NCI-H1694 (cell line): ENCODE measurements at places on chromosomes 16 and 17.

DNA sequence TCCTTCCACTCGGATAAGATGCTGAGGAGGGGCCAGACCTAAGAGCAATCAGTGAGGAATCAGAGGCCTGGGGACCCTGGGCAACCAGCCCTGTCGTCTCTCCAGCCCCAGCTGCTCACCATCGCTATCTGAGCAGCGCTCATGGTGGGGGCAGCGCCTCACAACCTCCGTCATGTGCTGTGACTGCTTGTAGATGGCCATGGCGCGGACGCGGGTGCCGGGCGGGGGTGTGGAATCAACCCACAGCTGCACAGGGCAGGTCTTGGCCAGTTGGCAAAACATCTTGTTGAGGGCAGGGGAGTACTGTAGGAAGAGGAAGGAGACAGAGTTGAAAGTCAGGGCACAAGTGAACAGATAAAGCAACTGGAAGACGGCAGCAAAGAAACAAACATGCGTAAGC, 12.4 kb downstream of the TP53 start:
- no peak for DNase-seq

- DNase-seq, result no peak
Measured at GRCh38 chr16:88759245-88759975, 25.6 kb downstream of the PIEZO1 start.

GRCh38 chr16:1019231-1020090, 37.9 kb downstream of the SOX8 start:
- no peak for DNase-seq

GRCh38 chr17:6162892-6163291, 92.7 kb downstream of the WSCD1 start:
- no peak for DNase-seq

- no peak for DNase-seq
Measured at GRCh38 chr16:61763991-61764390, 272.2 kb downstream of the CDH8 start.

DNA sequence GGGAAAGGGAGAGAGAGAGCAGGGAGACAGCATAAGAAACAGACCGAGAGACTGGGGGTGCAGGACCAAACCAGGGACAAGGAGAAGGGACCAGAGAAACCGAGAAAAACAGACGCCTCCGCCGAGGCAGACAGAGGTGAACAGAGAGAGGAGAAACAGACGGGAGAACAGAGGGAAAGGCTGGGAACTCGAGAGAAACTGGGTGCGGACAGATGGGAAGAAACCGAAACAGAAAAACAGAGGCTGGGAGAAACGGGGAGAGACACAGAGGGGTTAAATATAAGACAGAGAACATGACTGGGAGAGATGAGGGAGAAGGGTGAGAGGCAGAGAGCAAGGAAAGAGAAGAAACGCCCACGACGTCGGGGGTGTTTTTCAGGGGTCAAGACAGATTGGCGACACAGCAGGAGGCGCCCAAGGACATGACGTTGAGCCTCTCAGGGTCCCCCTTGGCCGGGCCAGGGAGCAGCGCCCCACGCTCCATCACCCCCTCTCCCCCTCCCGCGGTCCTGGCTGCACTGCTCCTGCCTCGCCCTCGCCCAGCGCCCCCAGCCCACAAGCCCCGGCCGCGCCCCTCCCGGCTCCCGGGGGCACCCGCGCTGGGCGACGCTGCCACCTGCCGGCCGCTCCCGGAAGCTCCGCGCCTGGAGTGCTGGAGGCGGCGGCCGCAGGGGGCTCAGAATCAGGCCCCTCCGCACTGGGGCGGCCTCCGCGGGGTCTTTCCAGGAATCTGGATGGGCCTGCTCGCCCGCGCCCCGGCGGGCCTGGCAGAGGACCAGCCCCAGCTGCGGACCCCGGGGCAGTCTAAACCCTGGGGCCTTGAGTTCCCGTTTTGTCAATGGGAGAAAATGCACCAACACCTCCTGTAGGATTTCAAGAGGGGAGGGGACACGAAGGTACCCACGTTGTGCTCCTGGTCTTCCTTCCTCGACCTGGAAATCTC, 1.3 kb upstream of the TMEM92 start:
- peak; percentile 37 for DNase-seq

DNA sequence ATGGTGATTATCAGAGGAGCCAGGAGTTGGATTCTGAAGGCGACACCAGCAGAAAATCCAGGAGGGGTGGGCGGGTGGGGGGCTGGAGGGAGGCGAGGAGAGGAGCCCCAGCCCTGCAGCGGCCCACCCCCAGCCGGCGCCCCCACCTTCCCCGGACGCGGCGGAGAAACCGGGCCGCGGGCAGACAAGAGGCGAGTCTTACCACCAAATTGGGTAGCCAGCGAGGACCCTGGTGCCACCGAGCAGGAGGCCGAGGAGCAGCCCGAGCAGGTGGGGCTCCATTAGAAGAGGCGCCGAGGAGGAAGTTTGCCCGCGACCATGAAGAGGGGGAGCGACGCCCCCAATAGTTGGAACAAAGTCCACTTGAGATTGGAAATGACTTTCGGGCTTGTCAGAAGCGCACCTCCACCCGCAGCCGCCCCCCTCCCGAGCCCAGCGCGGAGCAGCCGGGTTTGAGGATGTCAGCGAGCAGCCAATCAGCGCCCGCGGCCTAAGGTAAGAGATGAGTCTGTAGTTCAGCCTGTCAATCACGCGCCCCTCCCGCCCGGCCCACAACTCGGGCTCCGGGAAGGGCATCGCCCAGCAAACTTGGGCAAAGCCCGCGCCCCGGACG, at the start of gene WNT3:
Gene WNT3, minus strand, starts transcription at position 377 of the 613 bp plus-strand sequence. Its CDS starts 95 bp downstream, at position 282.
- DNase-seq, result peak; percentile 14

DNA sequence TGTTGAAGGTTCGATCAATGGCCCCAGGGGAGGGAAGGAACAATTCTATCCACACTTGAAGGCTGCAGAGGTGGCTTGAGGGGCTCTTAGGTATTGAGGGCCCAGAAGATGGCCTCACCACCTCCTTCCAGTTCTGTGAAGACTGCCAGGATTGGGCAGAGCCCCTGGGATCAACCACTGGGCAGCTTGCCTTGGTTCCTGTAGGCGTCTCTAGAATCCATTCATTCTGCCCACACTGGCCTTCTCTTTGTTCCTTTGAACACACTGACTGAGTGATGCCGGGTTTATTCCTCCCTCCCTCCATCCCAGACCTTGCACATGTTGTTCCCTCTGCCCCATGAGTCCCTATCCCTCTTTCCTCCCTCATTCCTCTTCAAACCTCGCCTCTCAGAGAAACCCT, 50.5 kb downstream of the SYT17 start:
- no peak for DNase-seq

GRCh38 chr17:57025876-57026275, 47.9 kb downstream of the SCPEP1 start:
- no peak for DNase-seq

- DNase-seq, result no peak
Measured at GRCh38 chr17:67517325-67517724, 140.2 kb downstream of the PITPNC1 start.

DNA sequence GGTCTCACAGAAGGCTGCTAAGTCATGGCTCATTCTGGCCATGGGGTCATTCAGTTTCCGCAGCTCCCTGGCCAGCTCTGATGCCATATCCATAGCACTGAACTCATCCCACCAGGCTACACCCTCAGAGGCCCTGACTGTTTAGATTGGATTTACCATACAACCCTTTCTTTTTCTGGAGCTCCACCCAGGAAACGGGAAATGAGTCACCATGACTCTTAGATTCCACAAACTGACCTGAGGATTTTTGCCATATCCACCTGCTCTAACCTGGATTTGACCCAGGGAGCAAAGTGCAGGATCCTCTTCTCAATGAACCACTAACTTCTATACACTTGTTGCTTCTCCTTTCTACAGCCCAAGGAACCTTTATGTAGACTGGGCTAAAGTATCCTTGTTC, 20.3 kb upstream of the CALB2 start:
- DNase-seq, result no peak

DNA sequence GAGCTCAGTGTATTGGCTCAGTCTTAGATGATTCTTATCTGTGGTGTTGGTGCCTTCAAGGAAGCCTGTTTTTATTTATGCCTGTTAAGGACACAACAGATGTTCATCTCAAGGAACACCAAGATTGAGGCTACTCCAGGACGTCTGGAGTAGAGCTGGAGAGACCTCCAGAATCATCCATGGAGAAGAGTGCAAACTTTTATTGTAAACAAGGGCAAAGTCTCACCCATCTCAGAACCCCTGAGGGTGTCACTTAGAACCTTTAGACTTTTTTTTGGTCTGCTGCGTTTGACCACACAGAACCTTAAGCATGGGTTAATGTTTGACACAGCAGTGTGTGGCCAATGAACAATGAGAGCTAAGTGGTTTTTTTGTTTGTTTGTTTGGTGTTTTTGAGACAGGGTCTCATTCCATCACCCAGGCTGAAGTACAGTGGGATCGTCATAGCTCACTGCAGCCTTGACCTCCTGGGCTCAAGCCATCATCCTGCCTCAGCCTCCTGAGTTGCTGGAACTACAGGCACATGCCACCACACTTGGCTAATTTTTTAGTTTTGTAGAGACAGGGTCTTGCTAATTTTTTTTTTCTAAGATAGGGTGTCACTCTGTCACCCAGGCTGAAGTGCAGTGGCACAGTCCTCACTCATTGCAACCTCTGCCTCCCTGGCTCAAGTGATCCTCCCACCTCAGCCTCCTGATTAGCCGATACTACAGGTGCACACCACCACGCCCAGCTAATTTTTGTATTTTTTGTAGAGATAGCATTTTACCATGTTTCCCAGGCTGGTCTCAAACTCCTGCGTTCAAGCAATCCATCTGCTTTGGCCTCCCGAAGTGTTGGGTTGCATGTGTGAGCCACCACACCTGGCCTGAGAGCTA, 16.3 kb downstream of the SLC47A1 start:
- DNase-seq, result no peak

GRCh38 chr17:32912218-32912897, 15.6 kb upstream of the TMEM98 start:
- no peak for DNase-seq

DNA sequence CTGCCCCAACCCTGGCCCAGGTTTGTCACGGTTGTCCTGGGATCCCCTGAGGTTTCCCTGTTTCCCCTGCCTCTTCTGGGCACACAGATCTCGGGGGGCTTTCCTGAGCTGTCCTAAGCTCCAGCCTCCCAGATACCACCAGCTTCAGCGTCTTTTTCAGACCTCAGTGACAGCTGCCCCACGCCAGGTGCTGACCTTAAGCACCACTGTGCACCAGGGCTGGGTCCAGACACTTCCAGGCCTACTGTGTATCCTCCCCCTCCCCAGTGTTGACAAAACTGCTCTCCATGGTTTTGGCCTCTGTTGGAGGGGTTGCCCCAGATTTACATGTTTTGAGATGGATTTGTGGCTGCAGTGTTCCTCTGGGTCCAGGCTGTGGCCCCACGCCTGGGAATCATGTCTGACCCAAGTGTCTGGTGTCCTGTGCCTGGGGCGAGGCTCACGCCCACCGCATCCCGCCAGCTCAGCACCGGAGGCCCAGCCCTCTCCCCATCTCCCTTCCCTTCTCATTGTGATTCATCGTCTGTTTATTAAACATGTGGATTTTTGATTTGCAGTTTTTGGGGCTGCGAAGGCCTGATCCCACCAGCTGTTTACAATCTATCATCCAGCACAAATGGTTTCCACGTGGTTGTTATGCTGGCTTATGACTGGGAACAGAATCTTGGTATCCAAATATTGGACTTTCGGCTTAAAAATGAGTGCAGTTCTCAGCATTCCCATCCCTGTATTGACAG, 82.1 kb downstream of the METRNL start:
- DNase-seq, result no peak

DNA sequence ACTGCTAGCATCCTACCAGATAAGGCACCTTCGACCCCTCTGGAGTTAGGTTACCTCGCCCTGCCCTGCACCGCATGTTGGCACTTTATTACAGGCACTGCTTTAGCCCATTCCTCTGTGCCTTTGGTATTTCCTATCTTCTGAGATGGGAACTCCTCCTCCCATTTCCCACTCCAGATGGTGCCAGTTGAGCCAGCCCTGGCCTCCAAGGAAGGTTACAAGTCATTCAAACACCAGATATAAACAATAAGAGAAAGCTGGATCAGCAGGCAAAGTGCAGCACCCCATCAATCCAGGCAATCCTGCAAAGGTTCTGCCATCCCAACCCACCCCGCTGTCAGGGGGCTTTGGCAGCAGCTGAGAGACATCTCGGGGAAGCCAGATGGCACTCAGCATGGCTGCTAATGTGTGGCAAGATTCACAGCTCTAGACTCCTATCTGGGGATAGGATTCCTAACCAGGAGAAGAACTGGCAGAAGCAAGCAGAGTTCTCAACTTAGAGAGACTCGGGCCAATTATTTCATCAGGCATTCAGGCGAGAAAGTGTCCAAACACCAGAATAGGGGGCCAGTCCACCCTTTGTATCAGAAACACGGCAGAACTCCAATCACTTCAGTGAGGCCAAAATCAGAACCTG, 113.0 kb downstream of the COPRS start:
- DNase-seq, result peak; percentile 78

DNA sequence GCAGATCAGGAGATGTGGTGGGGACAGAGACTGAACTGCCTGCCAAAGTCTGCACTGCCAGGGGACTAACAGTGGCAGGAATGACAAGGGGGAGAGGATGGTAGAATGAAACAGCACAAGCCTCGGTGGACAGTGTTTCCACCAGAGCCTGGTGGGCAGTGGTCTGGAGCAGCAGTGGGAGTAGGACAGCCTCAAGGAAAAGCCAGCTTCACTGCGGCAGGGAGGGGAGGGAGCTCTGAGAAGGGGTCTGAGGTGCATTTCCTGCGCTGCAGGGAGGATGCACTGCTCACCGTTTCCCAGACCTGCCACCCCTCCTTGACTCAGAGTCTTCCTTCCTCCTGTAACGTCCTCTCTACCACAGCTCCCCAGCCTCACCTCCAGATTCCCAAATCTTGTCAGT, 33.8 kb downstream of the MARCHF10 start:
- DNase-seq, result no peak

DNA sequence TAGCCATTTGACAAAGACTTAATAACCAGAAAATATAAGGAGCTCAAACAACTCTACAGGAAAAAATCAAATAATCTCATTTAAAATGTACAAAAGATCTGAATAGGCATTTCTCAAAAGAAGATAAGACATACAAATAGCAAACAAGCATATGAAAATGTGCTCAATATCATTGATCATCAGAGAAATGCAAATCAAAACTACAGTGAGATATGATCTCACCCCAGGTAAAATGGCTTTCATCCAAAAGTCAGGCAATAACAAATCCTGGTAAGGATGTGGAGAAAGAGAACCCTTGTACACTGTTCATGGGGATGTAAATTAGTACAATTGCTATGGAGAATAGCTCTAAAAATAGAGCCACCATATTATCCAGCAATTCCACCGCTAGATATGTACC, 43.1 kb downstream of the HSD17B2 start:
- DNase-seq, result no peak

DNA sequence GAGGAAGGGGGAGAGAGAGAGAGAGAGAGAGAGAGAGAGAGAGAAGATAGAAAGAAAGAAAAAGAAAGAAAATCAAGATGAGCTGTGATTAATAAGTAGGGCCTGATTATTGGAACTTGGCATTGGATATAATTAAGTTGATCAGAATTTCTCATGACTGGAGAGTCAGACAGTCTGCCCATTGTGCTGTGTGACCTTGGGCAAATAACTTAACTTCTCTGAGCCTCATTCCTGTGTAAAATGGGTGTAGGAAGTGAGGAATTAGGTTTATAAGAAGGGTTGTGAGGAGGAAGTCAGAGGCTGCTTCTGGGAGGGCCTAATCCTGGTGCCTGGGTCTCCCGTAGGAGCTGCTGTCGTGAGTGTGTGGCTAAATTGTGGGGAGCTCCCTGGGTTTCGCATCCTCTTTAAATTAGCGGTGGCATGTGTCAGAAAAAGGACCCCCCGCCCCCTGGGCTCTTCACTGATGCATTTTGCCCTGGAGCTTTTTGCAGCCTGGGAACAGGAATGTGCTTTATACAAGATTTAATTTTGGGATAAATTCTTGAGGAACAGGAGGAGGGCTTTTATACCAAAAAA, 76.0 kb downstream of the CMIP start:
- DNase-seq, result no peak
